NCI-H1048 (cell line): ENCODE measurements at places on chromosomes 6 and 20.

- no peak for DNase-seq
Measured at GRCh38 chr6:130778946-130779657, 48.1 kb upstream of the SMLR1 start.

- no peak for DNase-seq
Measured at GRCh38 chr20:58173930-58174707, 54.3 kb downstream of the ANKRD60 start.

GRCh38 chr6:41298785-41299502, 12.5 kb upstream of the TREM1 start:
- DNase-seq = no peak

DNA sequence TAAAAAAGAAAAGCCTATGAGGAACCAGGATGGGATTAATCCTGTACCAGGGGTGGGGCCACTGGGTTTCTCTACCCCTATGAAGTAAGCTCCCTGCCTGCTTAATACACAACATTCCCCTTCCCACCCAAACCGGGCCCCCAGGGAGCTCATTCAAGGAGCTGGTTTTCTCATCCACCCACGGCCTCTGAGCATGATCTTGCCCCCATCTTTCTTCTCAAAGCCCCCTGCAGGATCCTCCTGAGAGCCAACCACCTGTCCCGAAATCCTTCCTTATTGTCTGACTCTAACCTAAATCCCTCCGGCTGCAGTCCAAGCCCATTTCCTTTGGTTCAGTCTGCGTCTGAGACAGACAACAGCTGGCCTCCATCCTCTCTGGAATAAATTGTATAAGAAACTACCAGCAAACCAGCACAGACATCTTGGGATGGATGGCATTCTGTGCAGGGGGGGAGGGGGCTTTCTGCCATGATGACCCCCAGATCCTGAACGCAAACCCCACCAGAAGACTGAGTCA, 21.0 kb downstream of the KCNK5 start:
- DNase-seq = no peak

GRCh38 chr6:87848616-87849015, 146.6 kb upstream of the AKIRIN2 start:
- DNase-seq = peak; percentile 53

DNA sequence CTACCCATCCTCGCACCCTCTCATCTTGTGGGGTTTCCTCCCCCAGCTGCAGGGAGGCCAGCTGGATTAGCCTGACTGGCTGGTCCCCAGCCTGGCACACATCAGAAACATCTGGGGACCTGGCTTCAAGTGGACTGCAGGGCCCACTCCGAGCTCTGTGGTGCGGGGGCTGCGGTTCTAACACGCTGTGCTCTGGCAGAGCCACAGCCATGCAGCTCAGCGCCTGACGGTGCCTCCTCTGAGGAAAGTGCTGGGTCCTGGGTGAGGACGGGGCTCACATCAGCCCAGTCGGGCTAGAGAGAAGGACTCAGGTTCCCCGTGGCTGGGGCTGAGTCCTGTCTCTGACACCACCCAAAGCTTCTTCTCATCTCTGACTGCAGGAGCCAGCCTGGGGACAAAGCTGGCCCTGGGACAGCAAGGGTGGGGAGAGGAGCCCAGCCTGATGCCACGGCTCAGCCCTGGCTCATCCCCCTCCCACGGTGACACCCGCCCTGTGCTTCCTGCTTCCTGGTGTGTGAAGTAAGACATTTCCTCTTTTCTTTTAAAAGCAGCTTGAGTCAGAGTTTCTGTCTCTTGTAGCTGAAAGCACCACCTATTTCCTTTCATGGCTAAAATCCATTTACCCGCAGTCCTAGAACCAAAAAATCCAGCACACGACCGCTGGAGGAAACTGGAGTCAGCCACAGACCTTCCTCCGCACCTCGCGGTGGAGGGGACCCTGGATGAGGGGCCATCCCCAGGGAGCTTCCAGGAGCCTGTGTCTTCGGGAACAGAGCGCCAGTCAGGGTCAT, 127.4 kb upstream of the AFDN start:
- no peak for DNase-seq

GRCh38 chr6:148440877-148441453, 98.3 kb downstream of the SASH1 start:
- peak; percentile 62 for DNase-seq

DNA sequence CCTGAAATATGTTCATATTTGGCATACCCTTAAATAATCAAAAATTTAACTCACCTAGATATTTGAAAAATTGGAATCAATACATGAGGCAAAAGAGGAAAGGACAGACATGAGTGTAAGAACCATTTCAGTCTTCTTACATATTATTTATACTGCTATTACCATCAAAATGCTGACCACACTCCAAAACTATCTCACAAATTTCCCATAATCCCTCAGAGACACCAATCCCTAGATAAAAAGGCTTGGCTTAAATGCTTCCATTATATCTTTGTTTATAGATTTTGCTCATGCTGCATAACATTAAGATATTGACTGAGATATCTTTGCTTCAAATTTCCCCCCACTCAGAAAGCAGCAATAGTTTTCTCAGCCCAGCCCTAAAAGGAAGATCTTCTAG, 11.7 kb upstream of the NT5DC1 start:
- no peak for DNase-seq
